ENCODE measurements at places on chromosomes 3 and 15. TPM values are rescaled to one million over a fixed set of nuclear protein-coding genes. Genes with fewer than 3 reads are reported as not detected.

SH2D7 gene
- total RNA-seq: not detected

MASP1 gene
- total RNA-seq: 1.2 TPM

MEGF11 gene
- total RNA-seq: not detected

CTXN2 gene
- total RNA-seq: not detected

MPI gene
- total RNA-seq: 39.5 TPM

SLC28A2 gene
- total RNA-seq: not detected

SEMA7A gene
- 1.5 TPM for total RNA-seq

LNP1 gene
- total RNA-seq: 5.0 TPM

PAK6 gene
- 0.13 TPM for total RNA-seq

GHRL gene
- not detected for total RNA-seq

FAM3D gene
- total RNA-seq: 0.19 TPM

UBR1 gene
- total RNA-seq: 36.4 TPM

C3orf22 gene
- not detected for total RNA-seq

LRRIQ4 gene
- 0.06 TPM for total RNA-seq

PLSCR2 gene
- total RNA-seq: not detected

Data from aortic smooth muscle cell (primary cell).